ENCODE measurements at places on chromosomes 13 and 19. TPM values are rescaled to one million over a fixed set of nuclear protein-coding genes. Genes with fewer than 3 reads are reported as not detected.

MIER2 gene
- 13.2 TPM for total RNA-seq

SRRM5 gene
- under 0.01 TPM for total RNA-seq

APOE gene
- total RNA-seq, result 0.28 TPM

FGF21 gene
- total RNA-seq, result not detected

LRRC63 gene
- under 0.01 TPM for total RNA-seq

WDR87 gene
- total RNA-seq, result not detected

S1PR4 gene
- 0.47 TPM for total RNA-seq
